ENCODE measurements at places on chromosomes 7 and 10.

DNA sequence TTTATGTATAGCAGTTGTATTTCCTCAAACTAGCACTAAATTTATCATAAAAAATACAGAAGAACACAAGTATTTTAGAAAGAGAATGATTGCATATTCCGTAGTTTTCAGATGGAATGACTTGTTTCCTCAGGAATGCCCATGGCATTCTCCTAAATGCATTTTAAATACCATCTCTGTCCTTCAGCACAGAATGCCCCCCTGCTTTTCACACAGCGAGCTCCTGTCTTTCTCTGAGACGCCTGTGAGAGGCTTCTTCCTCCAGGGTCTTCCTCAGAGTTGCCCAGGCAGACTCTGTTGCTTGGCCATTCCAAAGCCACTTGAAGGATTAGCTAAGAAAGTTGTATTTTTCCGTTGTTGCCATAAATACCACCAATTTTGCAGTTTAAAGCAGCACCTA is 10.1 kb downstream of the LANCL2 start:
- no peak for DNase-seq

- no peak for DNase-seq
Observed at GRCh38 chr10:75294518-75294865, 58.7 kb upstream of the COMTD1 start.

DNA sequence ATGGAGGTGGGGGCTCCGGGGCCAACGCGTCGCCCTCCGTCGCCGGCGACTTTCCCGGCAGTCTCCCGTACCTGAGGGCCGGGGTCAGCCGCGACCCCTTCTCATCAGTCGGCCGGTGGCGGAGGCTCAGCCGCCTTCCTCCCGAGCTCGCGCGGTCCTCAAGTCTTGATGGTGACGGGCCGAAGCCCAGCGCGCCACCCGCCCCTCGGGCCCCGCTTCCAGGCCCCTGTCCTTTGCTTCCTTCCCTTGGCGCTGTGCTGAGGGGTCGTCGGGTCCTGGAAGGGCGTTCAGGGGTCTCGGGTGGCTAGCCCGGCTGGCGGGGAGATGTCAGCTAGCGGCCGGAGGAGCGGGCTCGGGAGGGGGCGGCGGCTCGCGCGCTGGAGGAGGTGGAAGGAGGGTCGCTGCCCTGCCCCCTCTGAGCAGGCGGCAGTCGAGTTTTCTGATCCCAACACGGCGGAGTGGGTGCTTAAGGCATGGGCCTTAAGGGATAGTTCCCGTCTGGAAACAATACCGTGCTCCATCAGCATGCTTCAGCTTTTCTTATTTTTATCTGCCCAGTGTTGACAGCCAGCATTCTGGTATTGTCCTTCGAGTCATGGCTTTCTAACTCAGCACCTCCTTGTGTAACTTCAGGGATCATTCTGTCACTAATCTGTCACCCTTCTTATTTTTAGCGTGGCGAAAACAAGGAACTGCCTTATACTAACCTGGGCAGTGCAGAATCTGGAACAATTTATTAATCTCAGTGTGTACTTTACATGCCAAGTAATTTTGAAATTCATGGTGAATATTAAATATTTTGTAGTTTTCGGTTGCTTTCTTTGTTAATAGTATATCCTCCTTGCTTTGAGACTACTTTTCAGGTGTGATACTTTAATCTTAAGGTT is 748 bp downstream of the PHTF2 start:
- peak; percentile 10 for DNase-seq

DNA sequence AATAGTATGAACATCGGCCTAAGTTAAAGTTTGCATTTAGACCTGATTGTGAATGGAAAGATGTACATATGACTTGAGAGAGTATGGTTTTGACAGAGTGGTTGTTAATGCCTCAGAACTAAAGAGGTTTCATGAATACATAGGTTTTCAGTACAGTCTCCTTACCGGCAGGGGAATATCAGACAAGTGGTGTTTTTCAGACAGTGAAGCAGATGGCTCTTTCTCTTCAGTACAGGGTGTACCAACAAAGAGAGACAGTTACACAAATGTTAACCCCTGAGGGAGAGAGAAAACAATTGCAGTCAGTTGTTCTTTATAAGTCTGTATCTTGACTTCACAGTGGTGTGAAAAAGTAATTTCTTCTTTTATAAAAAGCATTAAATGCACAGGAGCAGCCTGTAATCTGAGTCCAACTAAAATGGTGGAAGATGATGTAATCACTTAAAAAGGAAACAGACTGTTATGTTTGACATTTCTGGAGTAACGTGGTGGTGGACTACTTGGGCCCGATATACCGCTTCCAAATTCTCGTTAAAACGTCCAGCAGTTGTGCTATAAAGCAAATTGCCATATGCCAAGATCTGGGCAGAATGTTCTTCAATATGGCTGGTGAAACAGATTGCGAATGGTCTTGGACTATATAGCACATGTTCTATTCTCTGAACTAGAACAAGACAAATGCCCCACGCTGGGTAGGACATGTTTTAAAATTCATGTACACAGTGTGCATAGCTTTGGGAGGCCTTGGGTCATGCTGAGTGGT is 69.2 kb downstream of the SDK1 start:
- no peak for DNase-seq

DNA sequence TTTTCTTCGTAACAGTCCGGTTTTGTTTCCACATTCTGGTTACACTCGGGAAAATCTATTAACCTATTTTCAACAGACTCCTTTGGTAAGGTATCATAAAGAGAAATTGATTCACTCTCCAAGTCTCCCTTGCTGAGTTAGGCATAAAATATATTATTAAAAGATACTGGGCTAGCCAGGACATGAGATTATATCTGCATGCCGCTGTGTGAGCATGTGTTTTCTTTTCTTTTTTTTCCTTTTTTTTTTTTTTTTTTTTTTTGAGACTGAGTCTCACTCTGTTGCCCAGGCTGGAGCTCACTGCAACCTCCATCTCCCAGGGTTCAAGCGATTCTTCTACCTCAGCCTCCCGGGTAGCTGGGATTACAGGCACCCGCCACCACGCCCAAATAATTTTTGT is 23.0 kb upstream of the SFMBT2 start:
- no peak for DNase-seq

- no peak for DNase-seq
Observed at GRCh38 chr10:102406815-102407214, 11.3 kb downstream of the NFKB2 start.

DNA sequence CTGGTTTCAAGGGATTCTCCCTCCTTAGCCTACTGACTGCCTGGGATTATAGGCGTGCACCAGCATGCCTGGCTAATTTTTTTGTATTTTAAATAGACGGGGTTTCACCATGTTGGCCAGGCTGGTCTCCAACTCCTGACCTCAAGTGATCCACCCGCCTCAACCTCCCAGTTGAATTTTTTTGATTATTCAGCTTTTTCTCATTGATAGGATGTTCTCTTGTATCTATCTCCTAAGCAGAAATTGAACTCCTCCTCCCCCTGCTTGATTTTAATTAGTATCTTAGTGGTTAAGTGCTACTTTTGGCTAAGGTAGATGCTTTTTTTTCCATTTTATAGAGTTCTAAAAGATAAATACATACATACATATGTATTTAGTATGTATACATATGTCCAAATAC is 101.0 kb downstream of the ZNF277 start:
- DNase-seq, result no peak

DNA sequence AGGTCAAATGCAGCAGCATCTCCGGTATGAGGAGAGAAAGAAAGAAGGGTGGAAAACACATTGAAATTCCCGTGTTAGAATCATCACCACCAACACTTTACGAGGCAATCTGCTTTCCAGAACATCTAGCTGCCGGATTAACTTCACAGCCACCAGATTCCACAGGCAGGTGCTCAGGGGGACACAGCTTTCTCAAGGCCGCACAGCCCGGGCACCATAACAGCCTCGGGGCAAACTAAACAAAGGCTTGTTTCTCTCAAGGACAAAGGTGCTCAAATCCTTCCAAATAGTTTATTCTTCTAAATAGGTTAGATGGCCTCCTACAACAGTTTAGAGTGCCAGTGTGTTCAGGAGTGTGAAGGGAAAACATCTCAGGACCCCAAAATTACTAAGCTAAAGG is 156.3 kb downstream of the DIP2C start:
- no peak for DNase-seq

- no peak for DNase-seq
Observed at GRCh38 chr7:23967949-23968599, 258.1 kb downstream of the STK31 start.

GRCh38 chr7:118029826-118030422 is 154.0 kb upstream of the LSM8 start:
- no peak for DNase-seq

GRCh38 chr7:110612680-110613079 is 478.2 kb upstream of the LRRN3 start:
- DNase-seq, result no peak

- no peak for DNase-seq
Observed at GRCh38 chr10:131795761-131796160, 105.0 kb upstream of the PPP2R2D start.

DNA sequence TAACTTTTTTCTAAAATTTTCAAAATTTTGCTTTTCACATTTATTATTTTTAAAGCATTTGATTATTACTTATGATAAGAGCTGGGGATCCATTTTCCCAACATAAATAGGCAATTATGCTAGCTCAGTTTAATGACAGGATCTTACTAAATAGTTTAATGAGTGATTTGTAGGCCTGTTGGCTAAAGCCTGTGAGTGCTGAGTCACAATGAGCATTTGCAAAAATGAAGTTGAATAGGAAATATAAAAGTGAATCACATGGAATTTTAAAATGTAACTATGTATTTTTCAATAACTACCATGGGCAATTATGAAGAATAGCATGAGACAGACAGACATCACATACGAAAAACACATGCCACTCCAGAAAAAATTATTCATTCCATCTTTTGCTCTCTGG is 45.1 kb upstream of the ZPBP start:
- DNase-seq, result no peak

DNA sequence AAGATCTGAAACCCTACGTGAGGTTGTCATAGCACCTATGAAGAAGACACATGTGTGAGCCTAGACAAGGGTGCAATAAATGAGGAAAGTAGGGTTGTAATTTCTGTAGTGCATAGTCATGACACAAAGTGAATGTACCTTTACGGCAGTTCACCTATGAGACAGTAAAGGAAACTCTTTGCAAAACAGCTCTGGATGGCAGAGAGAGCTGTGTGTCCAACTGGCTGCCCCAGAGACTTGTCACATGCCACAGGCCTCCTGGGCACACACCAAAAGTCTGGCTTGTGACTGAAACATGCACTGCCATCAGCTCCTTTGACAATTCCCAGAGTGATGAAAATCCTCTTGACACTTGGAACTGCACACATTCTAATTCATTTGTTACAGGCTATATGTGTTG is 90.7 kb upstream of the NAMPT start:
- no peak for DNase-seq

DNA sequence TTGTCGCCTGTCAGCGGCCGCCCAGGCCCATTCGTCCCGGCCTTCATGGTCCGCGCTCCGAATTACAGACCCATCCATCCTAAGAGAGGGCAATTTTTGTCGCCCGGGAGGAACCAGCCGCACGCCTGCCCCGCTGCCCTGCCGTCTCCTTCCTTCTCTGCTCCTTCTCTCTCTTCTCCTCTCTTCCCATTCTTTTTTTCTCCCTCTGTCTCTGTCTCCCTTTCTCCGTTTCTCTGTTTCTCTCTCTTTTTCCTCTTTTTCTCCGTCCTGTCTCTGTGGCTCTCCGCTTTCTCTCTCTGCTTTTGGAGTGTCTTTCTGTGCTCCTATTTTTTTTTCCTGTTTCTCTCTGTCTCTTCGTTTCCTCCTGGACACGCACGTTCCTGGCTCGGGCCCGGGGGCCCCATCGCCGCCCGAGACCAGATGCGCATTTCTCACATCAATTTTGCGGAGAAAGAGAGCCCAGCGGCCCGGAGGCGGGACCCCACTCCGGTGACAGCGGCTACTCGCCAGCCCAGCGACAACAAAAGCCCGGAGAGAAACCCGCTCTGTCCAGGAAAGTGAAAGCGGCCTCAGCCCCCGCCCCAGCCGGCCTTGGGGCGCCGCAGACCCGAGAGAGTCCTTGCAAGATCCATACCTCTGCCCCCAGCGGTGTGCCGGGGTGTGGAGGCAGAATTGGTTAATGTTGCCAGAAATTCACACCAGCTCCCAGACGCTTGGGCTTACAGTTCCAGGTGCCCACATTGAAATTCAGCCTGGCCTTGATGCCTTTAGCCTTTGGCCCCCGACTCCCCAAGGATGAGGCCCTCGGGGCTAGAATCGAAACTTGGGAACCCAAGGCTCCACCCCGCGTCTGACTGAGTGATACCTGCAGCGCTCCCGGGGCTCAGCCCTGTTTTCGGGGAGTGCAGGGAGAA is 4.1 kb downstream of the LBX1 start:
- DNase-seq, result no peak

GRCh38 chr10:876438-876837 is 55.1 kb downstream of the LARP4B start:
- DNase-seq, result no peak

DNA sequence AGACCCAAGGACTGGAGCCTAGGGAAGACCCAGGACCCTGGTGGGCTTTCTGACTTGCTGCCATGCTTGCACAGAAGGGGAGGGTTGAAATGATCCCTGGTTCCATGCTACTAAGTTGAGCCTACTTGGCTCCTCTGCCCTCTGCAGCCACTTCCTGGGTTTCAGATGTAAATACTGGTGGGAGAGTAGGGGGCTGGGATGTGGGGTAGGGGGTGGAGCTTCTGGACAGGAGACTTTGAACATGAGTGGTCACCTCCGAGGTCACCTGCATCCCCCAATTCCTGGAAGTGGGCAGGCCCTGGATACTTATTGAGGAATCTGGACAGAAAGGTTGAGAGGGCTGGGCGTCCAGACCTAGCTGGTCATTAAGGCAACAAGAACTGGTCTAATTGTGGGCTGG is 2.9 kb upstream of the ZMIZ1 start:
- no peak for DNase-seq

GRCh38 chr10:110530131-110530831 is 32.6 kb downstream of the DUSP5 start:
- DNase-seq, result no peak

GRCh38 chr10:42543840-42544372 is 94.5 kb downstream of the ZNF33B start:
- no peak for DNase-seq

GRCh38 chr10:22560913-22561239 is 153.5 kb downstream of the PIP4K2A start:
- DNase-seq, result no peak

GRCh38 chr10:107417446-107417845 is 252.9 kb upstream of the SORCS1 start:
- no peak for DNase-seq

DNA sequence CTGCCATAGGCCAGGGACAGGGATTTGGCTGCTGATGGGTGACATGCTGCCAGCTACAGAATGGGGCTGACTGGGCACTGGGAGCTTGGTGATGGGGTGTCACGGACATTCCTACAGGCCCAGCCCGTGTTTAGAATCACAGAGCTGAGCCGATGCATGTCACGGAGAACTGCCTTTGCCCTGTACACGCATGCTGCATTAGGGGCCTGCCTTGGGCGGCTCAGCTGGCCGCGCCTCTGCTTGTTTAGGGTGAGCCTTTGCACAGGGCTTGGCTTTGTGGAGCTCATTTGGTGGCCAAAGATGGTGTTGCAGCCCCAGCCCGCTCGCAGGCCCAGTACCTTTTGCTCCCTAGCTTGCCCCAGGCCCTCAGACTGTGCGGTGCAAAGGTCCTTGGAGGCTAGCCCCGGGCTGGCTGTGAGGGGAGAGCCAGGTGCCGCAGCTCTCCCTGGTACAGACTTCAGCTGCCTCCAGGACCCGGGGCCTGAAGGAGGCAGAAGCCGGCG is 108.4 kb upstream of the BTBD16 start:
- no peak for DNase-seq

GRCh38 chr10:121608469-121609190 is 10.4 kb upstream of the FGFR2 start:
- DNase-seq, result no peak
